Immature natural killer cell (primary cell): ENCODE measurements at places on chromosomes 13 and 19.

GRCh38 chr19:18733196-18733647, 49.7 kb downstream of the CRTC1 start:
- DNase-seq, result no peak

DNA sequence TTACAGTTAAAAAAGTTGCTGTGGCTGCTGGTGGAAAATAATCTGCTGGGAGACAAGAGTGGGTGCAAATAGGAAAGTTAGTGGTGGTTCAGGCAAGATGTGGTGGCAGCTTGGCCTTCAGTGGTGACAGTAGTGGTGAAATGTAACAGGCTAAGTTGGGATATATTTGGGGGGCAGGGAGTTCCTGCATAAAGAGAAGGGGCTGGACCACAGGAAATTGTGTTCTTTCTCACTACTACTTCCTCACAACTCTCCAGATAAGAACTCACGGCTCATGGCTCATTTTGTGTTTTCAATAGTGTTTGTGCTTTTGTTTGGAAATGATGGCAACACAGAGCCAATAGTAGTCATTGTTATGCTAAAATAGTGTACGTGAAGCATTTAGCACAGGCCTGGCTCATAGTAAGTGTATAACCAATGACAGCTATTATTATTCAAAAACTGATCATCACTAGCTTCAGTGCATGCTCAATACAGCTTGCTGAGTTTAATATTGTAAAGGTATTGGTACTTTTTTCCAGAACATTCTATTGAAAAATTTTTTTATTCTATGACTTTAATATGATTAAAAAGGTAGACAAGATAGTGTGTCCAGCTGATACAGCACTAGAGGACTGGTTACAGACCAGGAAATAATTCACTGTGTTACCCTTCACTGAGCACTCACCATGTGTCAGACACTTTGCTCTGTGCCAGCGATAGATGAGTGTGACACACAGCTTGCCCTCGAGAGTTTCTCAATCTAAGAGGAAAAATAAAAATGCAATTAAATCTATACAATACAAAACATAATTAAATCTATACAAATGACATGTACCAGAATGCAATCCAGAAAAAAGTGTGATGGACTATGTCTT, 209.8 kb downstream of the POU4F1 start:
- no peak for DNase-seq

GRCh38 chr19:51607077-51607476, 23.1 kb downstream of the SIGLEC5 start:
- DNase-seq, result no peak

- DNase-seq, result no peak
These were observed 263.7 kb downstream of the TEX29 start for GRCh38 chr13:111584101-111584672.
